ENCODE measurements at places on chromosomes 6 and 20. TPM values are rescaled to one million over a fixed set of nuclear protein-coding genes. Genes with fewer than 3 reads are reported as not detected.
A peak's percentile ranks its signal among the peaks of the same experiment; 100 is the strongest.

The EYS gene
- total RNA-seq = not detected

The SCGN gene
- total RNA-seq = not detected

The VGLL2 gene
- not detected for total RNA-seq

The TEAD3 gene
- 1.1 TPM for total RNA-seq

The RBBP8NL gene
- total RNA-seq = not detected

The ZNF165 gene
- total RNA-seq = 6.1 TPM

The CBLN4 gene
- total RNA-seq = not detected

The SLC52A3 gene
- not detected for total RNA-seq

The LY6G6C gene
- not detected for total RNA-seq

GRCh38 chr6:84635081-84635761 is 129.2 kb downstream of the TBX18 start:
- no peaks in the 10 kb centered on the region for H3K4me1 ChIP-seq
- DNase-seq = no peak
- H3K27ac ChIP-seq = no peak overlapping the region
- H3K27me3 ChIP-seq = no peaks in the 10 kb centered on the region
- no peaks in the 10 kb centered on the region for H3K36me3 ChIP-seq
- no peak overlapping the region for H3K4me3 ChIP-seq

DNA sequence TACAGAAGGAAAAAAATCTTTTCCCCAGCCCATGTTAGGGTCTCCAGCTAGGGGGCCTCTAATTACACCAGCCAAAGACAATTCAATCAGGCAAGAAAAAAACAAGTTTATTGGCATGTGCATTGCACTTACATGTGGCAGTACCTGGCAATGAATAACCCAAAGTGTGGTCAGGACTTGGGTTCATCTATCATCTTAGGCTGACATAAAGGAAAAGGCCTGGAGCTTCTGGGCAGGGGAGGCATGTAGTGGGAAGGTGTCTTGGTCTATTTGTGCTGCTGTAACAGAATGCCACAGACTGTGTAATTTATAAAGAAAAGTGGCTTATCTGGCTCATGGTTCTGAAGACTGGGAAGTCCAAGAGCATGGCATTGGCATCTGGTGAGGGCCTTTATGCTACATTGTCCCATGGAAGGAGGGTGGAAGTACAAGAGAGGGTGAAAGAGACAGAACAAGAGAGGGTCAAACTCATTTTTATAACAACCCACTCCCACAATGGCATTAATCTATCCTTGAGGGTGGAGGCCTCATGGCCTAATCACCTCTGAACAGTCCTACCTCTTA is 4.4 kb upstream of the PYGB start:
- peaks cover 13% of the 10 kb centered on the region for H3K27me3 ChIP-seq
- no peak overlapping the region for H3K27ac ChIP-seq
- H3K36me3 ChIP-seq = no peaks in the 10 kb centered on the region
- peaks cover 27% of the 10 kb centered on the region for H3K4me1 ChIP-seq

GRCh38 chr20:63733579-63734081 is 2.8 kb upstream of the LIME1 start:
- H3K4me1 ChIP-seq = peaks cover 24% of the 10 kb centered on the region
- H3K27ac ChIP-seq = no peak overlapping the region
- H3K4me3 ChIP-seq = no peak overlapping the region

DNA sequence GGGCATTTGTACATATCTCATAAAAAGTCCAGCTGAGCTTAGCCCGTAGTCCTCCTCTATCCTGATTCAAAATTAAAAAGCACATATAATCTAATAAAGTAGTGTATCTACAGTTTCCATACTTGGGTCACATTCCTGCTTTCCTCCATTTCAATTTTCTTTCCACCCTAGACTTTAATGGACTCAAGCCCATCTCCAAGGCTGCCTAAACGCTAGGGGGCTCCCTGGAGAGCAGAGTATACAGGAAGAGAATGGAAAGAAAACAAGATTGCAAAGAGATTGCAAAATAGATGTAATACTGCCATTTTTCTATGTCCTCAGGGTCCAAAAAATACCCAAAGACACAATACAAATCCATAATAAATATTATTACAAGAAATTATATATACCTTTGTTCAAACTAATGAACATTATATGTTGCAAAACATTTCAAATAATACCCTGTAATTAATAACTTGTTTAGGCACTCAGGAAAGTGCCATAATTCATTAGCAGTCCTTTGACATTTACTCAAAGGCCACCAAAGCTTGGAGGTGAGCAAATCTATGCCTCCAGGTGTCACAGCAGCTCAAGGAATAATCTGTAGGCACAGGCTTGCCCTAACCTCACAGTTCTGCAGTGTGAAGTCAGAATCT is 2.4 kb upstream of the MCM3 start:
- no peaks in the 10 kb centered on the region for H3K27me3 ChIP-seq
- H3K27ac ChIP-seq = peak overlapping the region; percentile 57
- peak; percentile 85 for DNase-seq
- peaks cover 20% of the 10 kb centered on the region for H3K36me3 ChIP-seq

DNA sequence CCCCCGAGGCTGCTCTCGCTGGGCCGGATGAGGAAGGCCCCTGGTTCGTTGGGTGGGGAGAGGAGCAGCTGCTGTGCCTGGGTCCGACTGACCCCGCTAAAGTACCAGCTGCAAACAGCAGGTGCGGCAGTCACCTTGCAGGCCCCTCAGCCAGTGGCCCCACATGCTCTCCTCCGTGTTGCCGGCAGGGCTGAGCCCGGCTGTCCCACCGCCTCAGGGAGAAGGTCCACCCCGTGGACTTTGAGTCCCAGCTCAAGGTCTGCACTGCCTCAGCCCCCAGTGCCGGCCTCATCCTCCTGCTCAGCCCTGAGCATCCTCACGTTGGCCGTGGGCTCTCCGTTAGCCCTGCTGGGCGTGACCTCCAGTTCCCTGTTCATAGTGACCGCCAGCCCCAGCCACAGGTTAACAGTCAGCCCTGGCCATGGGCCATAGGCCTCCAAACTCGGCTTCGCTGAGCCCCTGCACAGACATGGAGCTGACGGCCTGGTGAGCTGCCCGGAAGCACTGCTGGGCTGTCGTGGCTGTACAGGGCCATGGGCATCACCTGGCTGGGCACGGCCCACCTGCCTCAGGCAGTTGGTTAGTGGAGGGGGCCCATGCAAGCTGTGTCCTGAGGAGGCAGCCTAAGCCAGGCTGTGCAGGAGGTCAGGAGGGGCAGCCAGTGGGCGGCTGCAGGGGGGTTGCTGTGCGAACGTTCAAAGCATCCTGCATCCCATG is 3.1 kb downstream of the SRMS start:
- no peak overlapping the region for H3K27ac ChIP-seq
- H3K4me3 ChIP-seq = no peak overlapping the region
- no peak for DNase-seq
- peaks cover 6% of the 10 kb centered on the region for H3K4me1 ChIP-seq

DNA sequence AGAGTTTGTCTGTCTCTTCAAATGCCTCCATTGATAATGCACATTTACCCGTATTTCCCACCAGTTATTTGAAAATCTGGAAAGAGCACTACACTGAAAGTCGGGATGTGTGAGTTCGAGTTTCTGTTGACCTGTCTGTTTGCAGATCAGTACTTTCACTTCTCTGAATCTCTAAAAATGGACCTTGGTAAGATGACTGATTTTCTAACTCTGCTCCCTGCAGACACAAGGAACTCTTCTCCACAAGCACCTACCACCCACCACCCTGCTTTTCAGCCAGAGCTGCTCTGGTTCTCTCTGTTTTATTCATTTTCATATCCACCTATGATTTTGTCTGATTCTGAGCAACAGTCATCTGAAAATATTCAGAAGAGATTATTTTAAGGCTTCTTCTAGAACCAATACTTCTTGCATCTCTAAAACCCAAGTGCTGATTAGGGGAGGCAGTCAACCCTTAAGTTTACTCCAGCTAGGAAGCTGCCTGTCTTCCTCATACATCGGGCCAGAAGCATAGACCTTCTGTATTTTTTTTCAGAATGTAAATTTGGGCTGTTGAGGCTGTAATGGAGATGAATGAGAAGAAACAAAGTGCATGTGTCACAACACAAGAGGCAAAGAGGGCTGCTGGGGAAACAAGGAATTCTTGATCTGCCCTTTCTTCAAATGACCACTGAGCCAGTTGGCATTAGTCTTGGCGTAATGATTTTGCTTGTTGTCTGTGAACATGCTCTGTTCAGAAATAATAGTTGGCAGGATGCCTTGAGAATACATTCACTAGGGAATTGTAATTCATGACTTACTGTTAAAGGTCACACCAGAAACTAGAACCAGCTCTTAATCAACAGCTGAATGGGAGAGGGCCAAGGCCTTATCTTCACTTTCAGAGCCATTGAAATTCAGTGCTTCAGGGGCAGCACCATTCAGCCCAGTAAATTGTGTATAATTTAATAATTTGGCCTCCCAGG is 85.4 kb upstream of the MYLIP start:
- H3K36me3 ChIP-seq = no peaks in the 10 kb centered on the region
- peaks cover 3% of the 10 kb centered on the region for H3K4me1 ChIP-seq
- no peak for DNase-seq
- H3K4me3 ChIP-seq = no peak overlapping the region
- H3K27me3 ChIP-seq = no peaks in the 10 kb centered on the region

DNA sequence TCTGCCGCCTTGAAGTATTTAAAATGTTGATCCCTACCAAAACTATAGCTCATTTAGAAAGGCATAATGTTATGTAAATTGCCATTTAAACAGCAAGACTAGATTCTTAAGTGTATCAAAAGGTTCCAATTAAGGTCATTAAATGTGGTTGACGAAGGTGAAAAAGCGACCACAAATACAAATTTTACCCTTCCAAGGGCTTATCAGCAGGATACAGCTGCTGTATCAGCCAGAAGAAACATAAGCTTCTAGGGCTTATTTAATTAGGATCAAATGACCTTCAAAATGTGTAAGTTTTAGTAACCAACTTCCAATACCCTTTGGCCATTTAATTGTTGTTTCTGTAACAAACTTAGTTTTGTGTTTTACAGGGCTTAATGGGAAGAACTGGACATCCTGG is 139.9 kb downstream of the COL9A1 start:
- DNase-seq = no peak
- H3K27ac ChIP-seq = no peak overlapping the region
- H3K4me3 ChIP-seq = no peak overlapping the region

DNA sequence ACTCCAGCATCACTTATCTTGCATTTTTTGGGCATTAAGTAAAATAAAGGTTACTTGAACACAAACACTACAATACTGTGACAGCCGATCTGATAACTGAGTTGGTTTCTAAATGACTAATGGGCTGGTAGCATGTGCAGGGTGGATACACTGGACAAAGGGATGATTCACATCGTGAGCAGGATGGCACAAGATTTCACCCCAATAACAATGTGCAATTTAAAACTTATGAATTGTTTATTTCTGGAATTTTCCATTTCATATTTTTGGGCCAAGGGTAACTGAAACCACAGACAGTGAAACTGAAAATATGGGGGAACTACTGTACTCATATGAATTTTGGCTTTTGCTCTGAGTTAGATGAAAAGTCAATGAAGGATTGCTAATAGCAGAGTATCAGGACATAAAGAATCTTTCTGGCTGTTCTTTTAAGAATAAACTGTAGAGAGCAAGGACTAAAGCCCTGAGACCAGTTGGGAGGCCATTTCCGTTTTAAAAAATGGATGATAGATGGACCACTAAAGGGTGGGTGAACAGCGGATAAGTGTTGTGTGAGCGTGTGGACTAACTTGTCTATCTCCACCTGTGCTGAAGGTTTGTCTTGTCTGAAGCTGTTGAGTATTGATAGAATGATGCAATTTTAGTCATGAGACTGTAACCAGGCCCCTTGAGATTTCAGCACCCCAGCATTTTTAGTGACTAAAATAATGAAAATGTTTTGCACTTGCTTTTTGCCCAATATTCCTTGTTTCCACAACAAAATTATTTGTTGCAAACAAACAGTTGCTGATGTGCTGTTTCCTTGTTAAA is 8.2 kb downstream of the SPINT3 start:
- DNase-seq = no peak
- H3K36me3 ChIP-seq = no peaks in the 10 kb centered on the region
- peaks cover 8% of the 10 kb centered on the region for H3K4me1 ChIP-seq
- no peak overlapping the region for H3K4me3 ChIP-seq

DNA sequence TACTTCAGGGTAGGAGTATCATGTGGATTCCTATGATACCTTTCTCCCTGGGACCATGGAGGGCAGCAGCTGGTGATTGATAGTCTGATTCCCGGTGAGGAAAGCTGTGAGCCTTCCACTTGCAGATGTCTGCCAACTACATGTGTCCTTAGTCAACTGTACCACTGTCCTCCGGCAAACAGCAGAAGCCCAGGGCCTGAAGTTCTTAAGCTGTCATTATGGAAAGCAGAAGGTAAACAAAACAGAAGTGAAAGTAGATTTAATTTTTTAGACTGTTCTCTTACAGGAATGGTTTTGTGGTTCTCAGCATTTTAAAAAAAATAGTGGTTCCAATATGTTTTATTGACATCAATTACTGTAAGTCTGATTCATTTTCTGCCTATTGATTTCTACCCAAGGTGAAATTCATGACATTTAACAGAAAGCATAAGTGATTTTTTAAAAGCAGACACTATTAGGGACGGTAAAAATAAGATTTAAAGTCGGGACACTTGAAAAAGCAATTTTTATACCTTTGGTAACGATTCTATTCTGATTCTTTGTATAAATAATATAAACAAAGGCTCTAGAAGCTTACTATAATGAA is 36.6 kb downstream of the PTPN1 start:
- peaks cover 38% of the 10 kb centered on the region for H3K36me3 ChIP-seq
- H3K4me3 ChIP-seq = peak overlapping the region; percentile 64
- H3K4me1 ChIP-seq = peaks cover 70% of the 10 kb centered on the region
- DNase-seq = peak; percentile 63

DNA sequence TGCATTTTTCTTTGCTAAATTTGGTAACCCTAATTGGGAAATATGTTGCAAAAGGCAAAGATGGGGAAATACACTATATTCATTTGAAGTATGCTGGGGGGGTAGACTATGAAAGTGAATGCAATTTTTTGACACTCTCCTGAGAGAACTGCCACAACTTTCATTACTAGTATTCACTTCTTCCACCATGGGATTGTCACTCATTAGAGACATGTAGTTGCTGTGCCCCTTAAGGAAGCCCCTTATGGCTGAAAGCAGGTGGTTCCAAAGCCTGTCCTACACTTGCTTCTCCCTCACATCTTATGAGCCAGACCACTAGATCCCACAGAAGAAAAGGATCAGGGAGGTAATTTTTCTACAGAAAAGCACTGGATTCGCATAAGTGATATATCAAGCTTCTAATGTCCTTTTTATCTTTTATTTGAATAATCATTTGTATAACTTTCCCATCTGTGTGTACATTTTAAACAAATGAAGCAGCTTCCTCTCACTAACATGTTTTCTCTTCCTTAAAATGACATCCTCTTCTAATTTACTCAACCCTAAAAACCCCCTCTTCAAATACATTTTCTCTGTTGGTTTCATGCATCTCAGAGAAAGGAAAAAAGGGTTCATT is 83.8 kb downstream of the GCLC start:
- H3K27me3 ChIP-seq = no peaks in the 10 kb centered on the region
- H3K27ac ChIP-seq = no peak overlapping the region
- H3K4me1 ChIP-seq = peaks cover 4% of the 10 kb centered on the region
- no peak for DNase-seq

- no peaks in the 10 kb centered on the region for H3K36me3 ChIP-seq
- no peak overlapping the region for H3K4me3 ChIP-seq
- H3K27me3 ChIP-seq = peaks cover 17% of the 10 kb centered on the region
- no peaks in the 10 kb centered on the region for H3K4me1 ChIP-seq
Observed at GRCh38 chr20:19858466-19859371, 100.7 kb downstream of the RIN2 start.

GRCh38 chr6:111487661-111488060 is 4.6 kb upstream of the REV3L start:
- peaks cover 37% of the 10 kb centered on the region for H3K4me1 ChIP-seq
- no peaks in the 10 kb centered on the region for H3K27me3 ChIP-seq
- H3K27ac ChIP-seq = peak overlapping the region; percentile 91
- H3K36me3 ChIP-seq = peaks cover 22% of the 10 kb centered on the region
- peak; percentile 11 for DNase-seq

- DNase-seq = no peak
- H3K4me3 ChIP-seq = no peak overlapping the region
- H3K36me3 ChIP-seq = no peaks in the 10 kb centered on the region
- peaks cover 18% of the 10 kb centered on the region for H3K4me1 ChIP-seq
Observed at GRCh38 chr6:30845183-30845582, 39.1 kb upstream of the DDR1 start.
